Natural killer cell (primary cell): ENCODE measurements at places on chromosomes 3 and 15. TPM values are rescaled to one million over a fixed set of nuclear protein-coding genes. Genes with fewer than 3 reads are reported as not detected.

GRCh38 chr3:148319161-148319915, 378.4 kb upstream of the AGTR1 start:
- no peak for DNase-seq

DNA sequence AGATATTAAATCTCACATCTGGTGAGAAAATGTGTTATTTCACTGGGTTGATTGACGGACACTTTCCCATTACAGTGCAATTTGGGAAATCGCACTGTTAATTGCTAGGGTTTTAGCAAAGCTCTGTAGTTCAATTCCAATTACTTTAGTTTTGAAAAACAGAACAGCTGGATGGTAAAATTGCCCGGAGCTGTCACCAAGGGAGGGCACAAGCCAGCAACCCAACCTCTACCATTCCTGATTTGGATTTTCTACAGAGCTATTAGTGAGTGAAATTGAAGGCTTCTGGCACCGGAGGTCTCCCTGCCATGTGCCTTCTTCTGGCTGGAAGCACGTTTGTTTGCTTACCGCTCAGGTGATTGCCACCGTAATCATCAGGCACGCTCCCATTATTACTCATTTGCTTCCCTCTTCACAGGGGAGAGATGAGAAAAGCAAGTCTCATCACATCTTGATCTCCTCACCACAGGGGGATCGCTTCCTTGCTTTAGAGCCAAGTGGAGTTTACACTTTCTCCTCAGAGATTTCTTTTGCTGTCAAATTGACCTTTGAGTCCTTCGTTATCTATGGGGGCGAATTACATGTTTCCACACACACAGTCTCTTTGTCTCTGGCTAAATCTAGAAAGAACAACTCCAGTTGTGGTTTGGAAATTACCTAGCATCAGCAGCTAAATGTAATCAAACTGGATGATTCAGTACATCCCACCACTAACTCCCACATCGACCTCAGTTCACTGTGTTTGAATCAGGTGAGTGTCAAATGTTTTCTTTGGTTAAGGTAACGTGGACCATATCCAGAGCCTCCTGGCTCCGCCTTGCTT, 421.7 kb upstream of the GOLIM4 start:
- DNase-seq = no peak

DNA sequence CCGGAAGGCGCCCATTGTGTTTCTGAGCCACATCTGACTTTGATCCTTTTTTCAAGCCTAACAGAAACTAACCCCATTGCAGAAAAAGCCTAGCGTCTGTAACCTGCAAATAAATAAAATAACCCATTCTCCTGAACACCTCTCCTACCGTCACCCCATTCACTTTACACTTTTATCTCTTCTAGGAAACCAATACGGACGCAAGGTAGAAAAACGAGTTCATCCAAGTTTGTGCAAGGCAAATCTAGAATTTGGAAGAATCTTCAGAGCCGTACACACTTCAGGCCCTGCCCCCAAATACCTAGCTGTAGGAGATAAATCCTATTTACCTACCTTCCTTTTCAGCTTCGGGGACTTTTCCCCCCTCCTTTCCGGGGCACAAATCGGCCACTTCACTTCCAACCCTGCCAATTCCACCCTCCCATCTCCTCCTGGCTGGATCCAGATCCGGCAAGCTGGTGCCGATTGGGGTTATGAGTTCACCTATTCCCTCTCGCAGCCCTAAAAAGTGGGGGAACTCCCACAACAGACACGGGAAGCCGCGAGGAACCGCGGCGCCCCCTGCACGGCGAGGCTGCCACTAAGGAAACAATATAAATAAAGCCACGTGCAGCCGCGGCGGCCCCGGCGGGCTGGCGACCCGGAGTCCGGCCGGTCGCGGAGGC, 987 bp downstream of the PRTG start:
- peak; percentile 31 for DNase-seq

GRCh38 chr3:196694202-196694638, 17.8 kb downstream of the CEP19 start:
- DNase-seq = peak; percentile 21

- no peak for DNase-seq
Observed at GRCh38 chr3:37921025-37921424, 59.3 kb downstream of the CTDSPL start.

GRCh38 chr3:30181581-30181980, 424.8 kb upstream of the TGFBR2 start:
- DNase-seq = no peak

DNA sequence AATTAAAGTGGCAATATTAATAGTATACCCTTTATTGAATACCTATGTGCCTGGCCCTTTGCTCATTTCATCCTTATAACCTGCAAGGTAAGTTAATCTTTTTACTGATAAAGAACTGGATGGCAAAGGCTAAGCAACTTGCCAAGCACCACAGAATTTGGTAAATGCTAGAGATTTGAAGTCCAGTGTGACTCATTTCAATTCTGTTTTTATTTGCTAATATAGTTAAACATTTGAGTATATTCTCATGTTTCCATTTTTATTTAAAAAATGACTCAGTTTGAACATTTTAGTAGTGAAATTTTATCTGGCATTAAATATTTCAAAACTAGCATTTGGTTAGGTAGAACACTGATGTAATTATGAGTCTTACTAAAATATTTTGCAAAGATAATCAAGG, 11.3 kb downstream of the PFN2 start:
- DNase-seq = no peak

DNA sequence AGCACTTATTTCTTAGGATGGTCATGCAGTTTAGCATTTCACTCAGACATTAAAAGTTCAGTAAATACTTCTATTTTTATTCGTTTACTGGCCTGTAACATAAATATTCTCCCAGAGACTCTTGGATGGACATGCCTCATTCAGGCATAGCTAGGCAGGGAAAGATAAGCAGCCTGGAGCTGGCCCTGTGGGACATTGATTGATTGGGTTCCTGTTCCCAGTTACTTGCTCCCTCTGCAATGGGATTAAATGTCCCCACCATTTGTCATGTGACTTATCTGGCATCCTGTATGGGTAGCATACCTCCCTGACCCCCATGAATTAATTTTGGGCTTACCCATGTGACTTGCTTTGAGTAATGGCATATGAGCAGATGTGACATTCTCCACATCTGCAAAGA, 2.7 kb upstream of the SCAMP5 start:
- no peak for DNase-seq

GRCh38 chr3:136942803-136943202, 15.0 kb upstream of the IL20RB start:
- DNase-seq = no peak

DNA sequence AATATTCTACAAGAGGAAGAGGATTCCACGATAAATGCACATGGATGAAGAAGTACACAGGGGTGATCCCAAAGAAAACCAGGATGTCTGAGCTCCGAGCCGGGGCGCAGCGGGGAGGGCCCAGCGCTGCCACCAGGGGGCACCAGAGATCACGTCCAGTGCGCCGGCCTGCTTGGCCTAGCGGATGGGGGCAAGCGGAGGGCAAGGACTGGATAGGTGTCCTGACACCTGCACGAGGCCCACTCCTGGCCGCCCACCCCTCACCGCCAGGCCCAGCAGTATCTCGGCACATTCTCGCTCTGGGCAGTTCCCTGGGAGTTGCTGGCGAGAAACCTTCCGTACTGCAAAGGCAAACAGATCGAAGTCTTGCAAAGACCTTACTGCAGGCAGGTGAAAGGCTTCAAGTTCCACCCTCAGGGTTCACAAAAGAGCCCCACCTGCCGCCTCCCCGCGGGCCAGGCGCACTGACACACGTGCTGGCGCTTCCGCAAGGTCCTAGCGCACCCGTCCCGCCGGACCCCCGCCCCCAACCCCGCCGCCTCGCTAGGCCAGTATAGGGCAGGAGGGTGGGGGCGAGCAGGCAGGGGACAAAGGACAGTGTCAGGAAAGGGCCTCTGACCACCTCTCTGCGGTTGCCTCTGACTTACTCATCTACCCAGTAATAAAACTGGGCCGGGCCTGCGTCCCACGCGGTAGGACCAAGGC, 3.3 kb downstream of the ANKRD63 start:
- peak; percentile 82 for DNase-seq

- no peak for DNase-seq
Observed at GRCh38 chr3:43212914-43213611, 73.3 kb upstream of the SNRK start.

- DNase-seq = no peak
Observed at GRCh38 chr3:171654809-171655208, 155.5 kb downstream of the PLD1 start.

GRCh38 chr3:14861446-14862302, 42.9 kb downstream of the FGD5 start:
- no peak for DNase-seq

- DNase-seq = no peak
Observed at GRCh38 chr15:47794252-47794914, 77.1 kb downstream of the SEMA6D start.

DNA sequence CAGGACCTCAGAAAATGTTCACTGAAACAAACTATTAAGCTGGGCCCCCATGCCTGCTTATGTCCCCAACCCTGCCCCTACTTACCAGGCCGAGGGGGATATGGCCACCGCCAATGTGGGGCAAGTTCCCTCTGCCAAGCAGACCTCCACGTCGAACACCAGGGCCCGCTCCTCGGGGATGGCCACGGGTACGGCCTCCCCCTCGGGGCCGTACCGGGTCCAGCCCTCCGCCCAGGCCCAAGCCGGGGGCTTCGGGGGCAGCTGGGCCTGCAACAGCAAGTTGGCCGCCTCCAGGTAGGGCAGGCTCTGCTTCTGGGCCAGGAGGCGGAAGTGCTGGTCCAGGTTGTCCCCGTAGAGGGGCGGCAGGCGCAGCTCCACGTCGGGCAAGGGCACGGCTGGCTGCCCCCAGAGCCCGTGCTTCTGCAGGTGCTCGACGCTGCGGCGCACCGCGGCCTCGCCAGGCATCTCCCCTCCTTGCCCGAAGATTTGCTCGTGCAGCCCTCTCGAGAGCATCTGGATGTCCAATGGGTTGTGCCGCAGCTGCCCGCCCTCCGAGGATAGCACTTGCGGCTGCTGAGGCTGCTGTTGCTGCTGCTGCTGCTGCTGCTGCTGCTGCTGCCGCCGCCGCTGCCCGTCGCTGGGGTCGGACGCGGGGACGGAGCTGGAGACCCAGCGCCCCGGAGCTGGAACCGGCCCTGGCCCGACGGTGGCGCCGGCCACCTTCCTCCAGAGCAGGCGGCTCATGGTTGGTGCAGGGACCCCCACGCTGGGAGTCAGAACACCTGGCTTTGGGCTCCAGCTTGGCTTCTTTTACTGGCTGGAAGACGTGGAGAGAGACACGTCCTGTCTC, 1.4 kb downstream of the POLG start:
- DNase-seq = no peak

DNA sequence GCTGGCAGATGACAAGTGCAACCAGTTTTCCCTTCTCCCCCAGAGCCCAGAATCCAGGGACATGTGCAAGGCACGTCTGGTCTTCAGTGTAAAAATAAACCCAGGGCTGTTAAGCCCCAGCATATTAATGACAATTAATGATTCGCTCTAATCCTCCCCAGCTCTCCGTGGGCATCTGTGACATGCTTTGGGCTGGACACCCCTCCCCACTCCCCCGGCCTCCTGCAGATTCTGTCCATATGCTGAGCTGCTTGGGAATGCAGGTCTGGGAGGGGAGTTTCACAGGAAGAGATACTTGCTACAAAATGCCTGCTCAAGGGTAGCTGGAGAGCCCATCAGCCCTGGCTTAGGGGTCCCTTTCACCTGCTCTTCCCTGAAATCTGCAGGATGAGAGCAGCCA, 43.0 kb upstream of the NTRK3 start:
- no peak for DNase-seq

DNA sequence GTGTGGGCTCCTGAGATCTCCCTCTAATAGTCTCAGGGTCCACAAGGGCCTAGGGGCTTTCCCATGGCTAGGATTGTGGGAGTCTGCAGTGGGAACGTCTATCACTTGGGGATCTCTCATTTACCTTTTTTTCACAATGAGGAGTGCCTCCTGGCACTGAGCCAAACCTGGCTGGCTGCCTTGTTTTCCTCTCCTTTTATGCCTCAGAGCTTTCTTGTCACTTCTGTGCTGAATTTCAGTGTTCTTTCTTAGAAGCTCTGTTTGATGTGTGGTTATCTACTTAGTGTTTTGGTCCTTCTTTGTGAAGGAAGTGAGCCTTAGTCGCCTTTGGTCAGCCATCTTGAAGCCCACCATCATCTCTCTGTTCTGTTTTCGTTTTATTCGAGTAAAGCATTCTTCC, 33.9 kb downstream of the DOCK3 start:
- DNase-seq = peak; percentile 46

DNA sequence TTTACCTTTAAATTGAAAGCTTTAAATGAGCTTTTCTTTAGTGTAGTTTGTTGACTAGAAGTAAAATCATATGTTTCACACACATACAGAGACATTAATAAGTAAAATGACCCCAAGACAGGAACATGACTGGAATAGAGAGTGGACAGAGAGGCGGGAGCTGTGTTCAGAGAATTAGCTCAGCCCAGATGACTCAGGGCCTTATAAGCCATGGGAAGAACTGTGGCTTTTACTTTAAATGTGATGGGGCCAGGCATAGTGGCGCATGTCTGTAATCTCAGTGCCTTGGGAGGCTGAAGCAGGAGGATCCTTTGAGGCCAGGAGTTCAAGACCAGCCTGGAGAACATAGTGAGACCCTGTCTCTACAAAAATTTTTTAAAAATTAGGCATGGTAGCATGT, 26.7 kb downstream of the SACM1L start:
- no peak for DNase-seq

DNA sequence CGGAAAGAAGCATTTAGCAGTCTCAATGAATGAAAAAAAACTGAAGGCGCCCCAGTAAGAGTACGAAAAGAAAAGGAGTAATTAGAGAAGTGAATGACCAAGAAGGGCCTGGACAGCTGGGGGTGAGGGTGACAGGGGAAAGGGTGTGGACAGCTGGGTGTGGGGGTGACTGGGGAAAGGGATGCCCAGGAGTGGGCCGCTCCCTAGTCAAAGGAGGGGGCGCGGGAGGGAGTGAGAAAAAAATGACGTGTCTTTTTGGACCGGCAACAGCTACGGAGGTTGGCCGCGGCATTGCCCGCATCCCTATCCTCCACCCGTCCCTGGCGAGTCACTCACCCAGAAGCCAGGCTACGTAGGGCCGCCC, 274 bp upstream of the ZCWPW2 start:
- DNase-seq = no peak

The ATP13A5 gene
- not detected for total RNA-seq

The NRG4 gene
- total RNA-seq = not detected

The CPNE9 gene
- total RNA-seq = not detected

The CCDC33 gene
- not detected for total RNA-seq

The GOLGA6B gene
- not detected for total RNA-seq

The ADAMTSL3 gene
- 0.43 TPM for total RNA-seq

The HGD gene
- 0.80 TPM for total RNA-seq
